H9 (cell line): ENCODE measurements at places on chromosomes 2 and 18. TPM values are rescaled to one million over a fixed set of nuclear protein-coding genes. Genes with fewer than 3 reads are reported as not detected.

Gene ZC3H15
- 70.3 and 71.3 TPM in 2 replicates for total RNA-seq

Gene MAP3K19
- total RNA-seq, result not detected in 2 replicates

Gene UBR3
- 21.9 and 23.8 TPM in 2 replicates for total RNA-seq

- H3K36me3 ChIP-seq, result peaks cover 5% of the 10 kb centered on the region; the same call in 2 of the 3 replicates
- no peaks in the 10 kb centered on the region for H3K27me3 ChIP-seq
- no peak overlapping the region for H3K27ac ChIP-seq
- DNase-seq, result no peak
- no peaks in the 10 kb centered on the region for H3K4me1 ChIP-seq
- H3K4me3 ChIP-seq, result no peak overlapping the region
Measured at GRCh38 chr2:159249990-159250715, 36.4 kb downstream of the WDSUB1 start.

DNA sequence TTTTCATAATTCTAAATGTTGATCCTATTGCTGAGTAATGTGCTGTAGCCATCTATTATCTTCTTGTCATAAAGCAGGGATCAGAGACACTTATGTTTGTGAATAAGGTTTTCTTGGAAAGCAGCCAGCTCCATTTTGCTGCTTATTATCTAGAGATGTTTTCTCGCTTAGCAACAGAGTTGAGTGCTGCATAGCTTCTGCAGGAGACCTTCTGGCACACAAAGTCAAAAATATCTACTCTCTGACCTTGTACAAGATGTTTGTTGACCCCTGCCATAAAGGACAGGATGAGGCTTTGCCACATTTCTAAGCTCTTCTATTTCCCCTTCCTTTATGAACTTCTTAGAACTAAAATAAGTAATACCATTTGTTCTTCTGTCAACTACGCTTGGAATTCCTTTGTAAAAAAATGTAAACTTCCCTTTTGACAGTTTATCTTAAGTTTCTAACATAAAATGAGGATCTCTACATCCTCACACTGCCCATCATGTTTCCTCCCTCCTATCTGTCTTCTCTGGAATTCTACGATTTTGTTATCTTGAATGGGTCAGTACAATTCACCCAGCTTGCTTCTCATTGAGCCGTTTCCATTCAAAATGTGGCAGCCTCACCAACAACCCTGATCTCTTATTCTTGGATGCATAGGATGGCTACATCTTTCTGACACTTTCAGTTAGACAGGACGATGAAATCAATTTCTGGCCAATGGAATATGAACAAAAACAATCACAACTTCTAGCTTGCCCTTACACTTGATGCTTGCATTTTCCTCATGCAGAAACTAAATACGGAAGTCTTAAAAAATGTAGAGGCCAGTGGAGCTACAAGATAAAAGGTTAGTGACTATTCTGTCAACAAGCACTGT is 1377.0 kb downstream of the SUCLG1 start:
- H3K36me3 ChIP-seq, result no peaks in the 10 kb centered on the region
- H3K27me3 ChIP-seq, result no peaks in the 10 kb centered on the region
- no peak overlapping the region for H3K27ac ChIP-seq
- no peaks in the 10 kb centered on the region for H3K4me1 ChIP-seq

GRCh38 chr18:44743631-44744030 is 62.9 kb downstream of the SETBP1 start:
- no peaks in the 10 kb centered on the region for H3K36me3 ChIP-seq
- H3K4me3 ChIP-seq, result no peak overlapping the region
- peaks cover 8% of the 10 kb centered on the region; the same call in 1 of the 2 replicates for H3K4me1 ChIP-seq
- no peak overlapping the region for H3K27ac ChIP-seq
- no peak for DNase-seq

- H3K36me3 ChIP-seq, result no peaks in the 10 kb centered on the region
- H3K4me3 ChIP-seq, result no peak overlapping the region
- no peaks in the 10 kb centered on the region for H3K4me1 ChIP-seq
- no peak overlapping the region for H3K27ac ChIP-seq
Measured at GRCh38 chr2:177942731-177943130, 129.8 kb downstream of the PDE11A start.

- H3K27me3 ChIP-seq, result no peaks in the 10 kb centered on the region
- H3K27ac ChIP-seq, result no peak overlapping the region
- H3K36me3 ChIP-seq, result no peaks in the 10 kb centered on the region
- H3K4me3 ChIP-seq, result no peak overlapping the region
- no peak for DNase-seq
Measured at GRCh38 chr2:190766174-190766572, 114.4 kb upstream of the GLS start.

DNA sequence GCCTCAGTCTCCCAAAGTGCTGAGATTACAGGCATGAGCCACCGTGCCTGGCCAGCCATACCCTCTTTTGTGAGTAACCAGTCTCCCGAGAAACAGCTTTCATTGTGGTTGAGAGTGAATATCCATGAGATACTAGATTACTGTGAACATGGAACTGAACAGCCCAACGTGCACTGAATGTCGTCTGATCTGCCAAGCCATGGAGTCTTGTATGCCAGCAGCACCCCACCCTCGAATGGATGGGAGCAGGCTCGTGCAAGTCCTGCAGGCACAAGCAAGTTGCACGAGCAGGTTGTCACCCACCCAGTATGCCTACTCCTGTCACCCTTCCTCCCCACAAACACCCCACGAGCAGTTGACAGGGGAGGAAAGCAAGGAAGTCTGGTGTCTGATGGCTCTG is 36.5 kb upstream of the TFCP2L1 start:
- H3K27me3 ChIP-seq, result no peaks in the 10 kb centered on the region
- H3K27ac ChIP-seq, result no peak overlapping the region
- H3K36me3 ChIP-seq, result no peaks in the 10 kb centered on the region
- no peak overlapping the region for H3K4me3 ChIP-seq
- no peak for DNase-seq

- no peak overlapping the region for H3K4me3 ChIP-seq
- no peak overlapping the region for H3K27ac ChIP-seq
- no peaks in the 10 kb centered on the region for H3K4me1 ChIP-seq
Measured at GRCh38 chr2:86636842-86637241, 13.2 kb upstream of the RNF103 start.

GRCh38 chr2:67476809-67477790 is 80.0 kb downstream of the ETAA1 start:
- no peak overlapping the region for H3K27ac ChIP-seq
- H3K4me1 ChIP-seq, result 0 out of 2 replicates have a peak, but pooled peaks cover 2% of the 10 kb centered on the region
- H3K36me3 ChIP-seq, result 0 out of 3 replicates have a peak, but pooled peaks cover 1% of the 10 kb centered on the region
- H3K27me3 ChIP-seq, result no peaks in the 10 kb centered on the region

- H3K27ac ChIP-seq, result no peak overlapping the region
- no peaks in the 10 kb centered on the region for H3K4me1 ChIP-seq
- no peak overlapping the region for H3K4me3 ChIP-seq
- H3K36me3 ChIP-seq, result peaks cover 10% of the 10 kb centered on the region
Measured at GRCh38 chr2:30711646-30712085, 95.6 kb downstream of the CAPN13 start.

- H3K27me3 ChIP-seq, result no peaks in the 10 kb centered on the region
- no peaks in the 10 kb centered on the region for H3K4me1 ChIP-seq
- no peak overlapping the region for H3K4me3 ChIP-seq
- no peak for DNase-seq
Measured at GRCh38 chr2:151197184-151198108, 64.2 kb downstream of the RBM43 start.

GRCh38 chr2:215754546-215754945 is 258.8 kb downstream of the MREG start:
- DNase-seq, result no peak
- H3K27ac ChIP-seq, result no peak overlapping the region
- no peaks in the 10 kb centered on the region for H3K27me3 ChIP-seq
- H3K4me3 ChIP-seq, result no peak overlapping the region
